ENCODE measurements at places on chromosomes 4 and X.
A peak's percentile ranks its signal among the peaks of the same experiment; 100 is the strongest.

GRCh38 chr4:25756503-25756902 lies 100.9 kb downstream of the SLC34A2 start:
- DNase-seq, result peak; percentile 55

GRCh38 chr4:164177153-164177552 lies 576.8 kb upstream of the SMIM31 start:
- DNase-seq, result no peak

- no peak for DNase-seq
Observed at GRCh38 chr4:186081202-186081807, 12.3 kb downstream of the TLR3 start.

DNA sequence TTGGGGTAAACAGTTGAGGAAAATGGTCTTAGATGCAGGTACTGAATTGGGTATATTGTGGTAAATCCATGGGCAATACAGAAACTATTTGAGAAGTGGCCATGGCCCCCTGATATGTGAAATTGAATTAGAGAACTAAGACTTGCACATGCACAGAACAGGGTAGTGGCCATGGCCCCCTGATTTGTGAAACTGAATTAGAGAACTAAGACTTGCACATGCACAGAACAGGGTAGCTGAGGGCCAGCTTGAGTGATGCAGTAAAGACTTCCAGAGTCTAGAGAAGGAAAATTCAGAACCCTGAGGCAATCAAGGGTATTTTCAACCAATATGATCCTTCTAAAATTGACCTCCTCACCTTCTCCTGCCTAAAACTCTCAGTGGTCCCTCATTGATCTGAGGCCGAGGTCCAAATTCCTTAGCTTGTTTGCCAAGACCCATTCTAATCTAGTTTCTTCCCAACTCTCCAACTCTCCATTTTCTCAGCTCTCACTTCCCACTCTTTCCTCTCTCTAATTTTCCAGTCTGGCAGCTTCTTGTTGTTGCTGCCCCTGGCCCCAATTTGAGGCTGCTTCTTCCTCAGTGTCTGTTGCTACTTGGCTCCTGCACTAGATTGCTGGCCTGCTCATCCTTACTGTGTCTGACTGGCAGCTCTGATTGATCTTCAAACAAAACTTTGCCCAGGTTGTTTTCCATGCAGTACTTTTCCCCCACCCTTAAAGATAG lies 72.4 kb downstream of the FRAS1 start:
- DNase-seq, result no peak

DNA sequence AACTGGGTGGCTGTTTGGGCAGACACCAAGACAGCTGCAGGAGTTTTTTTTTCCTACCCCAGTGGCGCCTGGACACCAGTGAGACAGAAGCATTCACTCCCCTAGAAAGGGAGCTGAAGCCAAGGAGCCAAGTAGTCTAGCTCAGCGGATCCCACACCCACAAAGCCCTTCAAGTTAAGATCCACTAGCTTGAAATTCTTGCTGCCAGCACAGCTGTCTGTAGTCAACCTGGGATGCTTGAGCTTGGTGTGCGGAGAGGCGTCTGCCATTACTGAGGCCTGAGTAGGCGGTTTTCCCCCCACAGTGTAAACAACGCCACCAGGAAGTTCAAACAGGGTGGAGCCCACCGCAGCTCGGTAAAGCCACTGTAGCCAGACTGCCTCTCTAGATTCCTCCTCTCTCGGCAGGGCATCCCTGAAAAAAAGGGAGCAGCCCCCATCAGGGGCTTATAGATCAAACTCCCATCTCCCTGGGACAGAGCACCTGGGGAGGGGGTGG lies 171.4 kb downstream of the ARHGEF9 start:
- no peak for DNase-seq

DNA sequence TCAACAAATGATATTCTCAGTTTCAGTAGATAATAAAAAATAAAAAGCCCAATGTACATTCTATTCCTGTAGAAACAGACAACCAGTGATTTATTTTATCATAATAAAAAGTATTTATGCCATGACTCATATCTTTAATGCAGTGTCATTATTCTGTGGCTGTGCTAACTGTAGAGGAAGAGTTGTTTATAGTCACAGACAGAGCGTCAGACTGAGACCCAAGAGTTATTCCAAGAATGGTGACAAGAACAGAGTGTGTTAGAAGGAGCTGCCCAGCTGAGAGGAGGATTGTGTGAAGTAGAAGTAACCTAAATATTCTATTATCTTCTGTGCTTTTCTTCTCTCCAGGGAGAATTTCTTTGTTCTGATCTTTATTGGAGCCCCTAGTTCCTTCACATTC lies 210.7 kb downstream of the PPP1R2C start:
- no peak for DNase-seq

- DNase-seq, result no peak
Observed at GRCh38 chr4:123127218-123127617, 204.8 kb upstream of the NUDT6 start.

- DNase-seq, result no peak
Observed at GRCh38 chr4:78885598-78885997, 53.6 kb downstream of the PAQR3 start.
